ENCODE measurements at places on chromosomes 7 and 10.

GRCh38 chr10:45473126-45473525 is 99.1 kb downstream of the ALOX5 start:
- DNase-seq, result no peak

DNA sequence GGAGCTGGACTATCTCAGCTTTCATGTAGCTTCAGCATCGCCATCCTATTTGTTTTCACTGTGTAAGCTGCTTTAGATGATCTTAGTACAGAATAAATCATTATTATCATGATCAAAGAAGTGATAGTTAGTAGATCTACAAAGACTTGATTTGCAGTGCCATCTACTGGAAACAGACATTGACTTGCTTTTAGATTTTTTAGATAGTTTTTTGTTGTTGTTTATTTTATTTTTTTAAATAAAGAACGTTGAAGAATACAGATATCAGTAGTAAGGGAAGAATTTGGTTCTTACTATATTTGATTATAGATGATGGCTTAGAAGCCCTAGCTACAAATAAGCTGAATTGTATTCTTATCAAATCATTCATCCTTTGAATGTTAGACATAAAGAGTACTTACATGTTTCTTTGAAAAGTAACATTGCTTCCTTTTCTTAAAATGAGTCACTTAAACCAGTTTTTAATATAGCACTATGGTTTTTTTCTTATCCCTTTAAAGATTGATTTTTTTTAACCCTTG is 6.3 kb upstream of the SFMBT2 start:
- no peak for DNase-seq

DNA sequence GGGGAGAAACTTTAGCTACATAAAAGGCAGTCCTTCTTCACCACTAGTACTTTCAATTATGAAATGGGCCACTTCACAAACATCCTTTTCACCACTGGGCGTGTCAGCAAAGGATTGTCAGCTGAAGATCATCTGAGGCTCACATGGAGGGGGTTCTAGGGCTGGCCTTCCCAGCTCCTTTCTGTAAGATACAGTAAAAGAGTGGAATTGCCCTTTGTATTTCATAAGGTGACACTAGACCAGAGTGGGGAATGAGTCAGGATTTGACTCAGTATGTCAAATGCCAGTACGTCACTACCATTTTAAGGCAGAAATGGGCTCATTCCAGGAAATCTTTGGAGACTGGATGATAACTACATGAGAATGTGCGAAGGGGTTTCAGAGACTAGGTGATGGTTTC is 21.2 kb upstream of the BLOC1S2 start:
- no peak for DNase-seq

DNA sequence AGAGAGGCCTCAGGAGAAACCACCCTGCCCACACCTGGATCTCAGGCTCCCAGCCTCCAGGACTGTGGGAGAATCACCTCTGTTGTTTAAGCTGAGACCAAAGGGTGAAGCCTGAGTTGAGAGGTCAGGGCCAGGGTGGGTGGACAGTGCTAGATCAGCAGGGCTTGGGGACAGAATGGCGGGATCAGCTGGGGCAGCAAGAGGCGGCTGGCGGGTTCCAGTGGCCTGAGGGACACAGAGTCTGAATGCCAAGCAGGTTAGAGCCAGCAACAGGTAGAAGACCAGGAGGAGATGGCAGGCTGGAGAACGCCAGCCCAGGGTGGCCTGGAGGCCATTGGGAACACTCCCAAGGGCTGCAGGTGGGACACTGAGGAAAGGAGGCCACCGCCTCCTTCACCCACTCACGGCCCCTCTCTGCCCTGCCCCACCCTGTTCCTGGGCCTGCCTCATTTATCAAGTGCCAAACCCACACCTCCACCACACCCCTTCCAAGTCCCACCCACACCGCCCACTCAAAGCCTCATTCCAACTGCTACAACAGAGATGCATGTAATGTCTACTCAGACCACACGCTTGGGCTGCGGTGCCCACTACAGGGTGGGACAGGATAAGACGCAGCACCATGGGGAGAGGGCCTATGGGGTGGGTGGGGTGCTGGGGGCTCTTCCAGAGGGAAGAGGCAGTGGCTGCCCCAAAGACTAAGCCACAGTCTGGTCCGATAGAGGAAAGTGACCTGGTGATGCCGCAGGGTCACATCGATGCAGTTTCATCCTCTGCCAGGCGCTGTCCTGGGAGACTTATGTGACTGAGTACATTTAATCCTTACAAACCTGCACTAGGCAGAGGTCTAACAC is 173.9 kb downstream of the TNS3 start:
- DNase-seq, result no peak

GRCh38 chr10:68406111-68406814 is 814 bp downstream of the RUFY2 start:
- DNase-seq, result peak; percentile 67

DNA sequence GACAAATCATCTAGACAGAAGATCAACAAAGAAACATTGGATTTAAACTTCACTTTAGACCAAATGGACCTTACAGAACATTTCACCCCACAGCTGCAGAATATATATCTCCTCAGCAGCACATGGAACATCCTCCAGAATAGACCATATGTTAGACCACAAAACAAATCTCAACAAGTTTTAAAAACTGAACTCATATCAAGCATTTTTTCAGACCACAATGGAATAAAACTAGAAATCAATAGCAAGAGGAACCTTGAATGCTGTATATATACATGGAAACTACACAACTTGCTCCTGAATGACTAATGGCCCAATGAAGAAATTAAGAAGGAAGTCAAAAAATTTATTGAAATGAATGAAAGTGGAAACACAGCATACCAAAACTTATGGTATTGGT is 157.7 kb downstream of the MTERF1 start:
- DNase-seq, result no peak

GRCh38 chr10:61623161-61623560 is 39.6 kb upstream of the CABCOCO1 start:
- no peak for DNase-seq

- DNase-seq, result no peak
Measured at GRCh38 chr10:99938563-99938962, 71.2 kb downstream of the DNMBP start.

DNA sequence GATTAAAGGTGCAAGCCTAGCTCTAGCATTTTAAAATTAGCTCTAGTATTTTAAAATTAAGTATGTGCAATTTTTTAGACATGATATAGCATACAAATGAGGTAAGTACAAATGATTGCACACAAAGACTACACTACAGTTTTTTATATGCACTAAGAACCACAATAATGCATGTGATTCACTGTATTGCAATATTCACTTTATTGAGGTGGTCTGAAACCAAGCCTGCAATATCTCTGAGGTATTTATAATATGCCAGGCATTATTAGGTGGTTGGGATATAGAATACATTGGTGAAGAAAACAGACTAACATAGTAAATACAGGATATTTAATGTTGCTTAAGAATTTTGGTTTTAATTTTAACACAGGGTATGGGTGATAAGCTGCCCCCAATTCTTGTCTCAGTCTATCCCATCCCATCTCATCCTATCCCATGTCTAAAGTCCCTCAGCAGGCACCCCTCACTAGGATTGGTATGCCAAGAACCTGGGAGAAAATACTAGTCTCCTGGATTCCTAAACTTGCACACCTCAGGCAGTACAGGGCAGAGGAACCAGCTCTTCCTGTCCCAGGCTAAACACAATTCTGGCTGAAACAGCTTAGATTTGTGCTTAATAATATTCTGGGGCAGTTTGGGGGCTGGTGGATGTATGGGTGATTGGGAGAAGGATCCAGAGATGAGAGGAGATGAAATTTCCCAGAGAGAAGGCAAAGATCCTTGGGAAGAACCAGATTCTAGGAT is 90.4 kb downstream of the HIPK2 start:
- DNase-seq, result no peak

GRCh38 chr10:43901302-43901701 is 252.6 kb upstream of the ZNF32 start:
- no peak for DNase-seq

- no peak for DNase-seq
Measured at GRCh38 chr7:146255609-146256008, 139.0 kb downstream of the CNTNAP2 start.

DNA sequence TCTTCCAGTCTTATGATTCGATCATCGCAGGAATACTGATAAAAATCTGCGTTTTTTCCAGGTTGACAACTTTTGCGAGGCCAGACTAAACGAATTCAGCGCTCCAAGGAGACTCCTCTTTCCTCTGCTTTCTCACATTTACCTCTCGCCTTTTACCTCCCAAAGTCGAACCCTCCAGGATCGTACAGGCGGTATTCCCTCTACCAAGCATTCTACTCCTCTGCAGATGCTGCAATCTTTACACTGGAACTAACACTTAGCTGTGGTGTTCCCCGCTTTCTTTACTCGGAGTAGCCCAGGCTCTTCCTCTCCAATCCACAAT is 449 bp downstream of the NUDT5 start:
- no peak for DNase-seq

DNA sequence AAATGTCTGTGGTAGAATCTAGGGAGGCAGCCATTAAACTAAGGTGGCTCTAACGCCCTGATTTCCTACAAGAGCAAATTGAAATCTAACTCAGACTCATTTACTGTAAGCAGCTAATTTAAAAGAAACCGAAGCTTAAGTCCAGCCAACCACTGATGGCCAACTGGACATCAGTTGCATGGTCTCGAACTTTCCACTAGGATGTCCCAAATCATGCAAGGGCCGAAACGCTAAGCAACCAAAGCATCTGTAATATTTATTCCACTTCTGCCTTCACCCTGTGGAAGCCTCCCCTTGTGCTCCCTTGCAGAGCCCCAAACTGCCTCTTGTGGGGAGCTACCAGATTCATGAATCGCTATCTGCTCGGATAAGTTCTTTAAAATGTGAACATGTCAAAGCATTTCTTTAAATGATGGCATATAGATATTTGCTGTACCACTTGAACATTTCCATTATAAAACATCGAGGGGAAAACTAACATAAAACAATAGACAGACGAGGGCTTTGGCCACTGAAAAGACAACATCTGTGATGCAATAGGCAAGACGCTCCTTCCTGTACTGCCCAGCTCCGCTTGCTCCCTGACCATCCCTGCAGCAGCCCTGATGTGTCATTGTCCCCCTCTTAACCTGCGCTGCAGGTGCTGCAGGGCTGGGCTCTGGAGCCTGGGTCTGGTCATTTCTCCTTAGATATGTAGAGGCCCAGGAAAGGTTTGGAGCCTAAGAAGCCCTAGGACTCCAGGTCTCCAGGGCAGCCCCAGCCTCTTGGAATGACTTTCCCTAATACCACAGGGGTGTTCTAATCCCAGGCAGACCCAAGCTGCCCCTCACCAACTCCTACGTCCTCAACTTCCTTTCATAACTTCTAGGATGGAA is 2.9 kb upstream of the RBP3 start:
- DNase-seq, result no peak

- no peak for DNase-seq
Measured at GRCh38 chr10:68861253-68861652, 33.9 kb downstream of the STOX1 start.

GRCh38 chr10:112744181-112745096 is 205.6 kb upstream of the TCF7L2 start:
- no peak for DNase-seq

DNA sequence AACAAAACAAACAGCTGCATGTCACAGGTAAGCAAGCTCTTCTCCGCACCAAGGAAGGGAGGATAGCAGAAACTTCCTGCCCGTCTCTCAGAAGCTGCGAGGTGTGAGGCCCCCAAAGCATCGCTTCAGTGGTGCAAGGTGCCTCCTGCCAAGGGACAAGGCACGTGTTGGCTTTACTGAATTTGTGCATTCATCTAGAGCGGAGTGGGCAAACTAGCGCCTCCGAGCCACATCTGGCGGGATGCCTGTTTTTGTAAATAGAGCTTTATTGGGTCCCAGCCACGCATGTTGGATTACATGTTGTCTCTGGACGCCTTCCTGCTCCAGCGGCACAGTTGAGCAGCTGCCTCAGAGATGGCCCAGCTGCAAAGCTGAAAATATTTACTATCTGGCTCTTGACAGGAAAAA is 27.7 kb downstream of the PHYH start:
- peak; percentile 74 for DNase-seq

- no peak for DNase-seq
Measured at GRCh38 chr7:68364886-68365625, 1233.2 kb upstream of the AUTS2 start.

GRCh38 chr10:95306318-95306650 is 15.5 kb upstream of the PDLIM1 start:
- DNase-seq, result no peak

GRCh38 chr10:75477680-75478079 is 46.3 kb downstream of the LRMDA start:
- DNase-seq, result no peak

- no peak for DNase-seq
Measured at GRCh38 chr10:77479586-77479985, 158.0 kb downstream of the KCNMA1 start.

DNA sequence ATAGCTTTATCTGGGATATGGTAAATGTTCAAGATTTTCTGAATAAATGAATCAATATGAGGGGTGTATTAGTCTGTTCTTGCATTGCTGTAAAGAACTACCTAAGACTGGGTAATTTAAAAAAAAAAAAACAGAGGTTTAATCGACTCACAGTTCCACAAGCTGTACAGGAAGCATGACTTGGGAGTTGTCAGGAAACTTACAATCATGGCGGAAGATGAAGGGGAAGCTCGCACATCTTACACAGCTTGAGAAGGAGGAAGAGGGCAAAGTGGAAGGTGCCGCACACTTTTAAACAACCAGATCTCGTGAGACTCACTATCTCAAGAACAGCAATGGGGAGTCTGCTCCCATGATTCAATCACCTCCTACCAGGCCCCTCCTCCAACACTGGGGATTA is 32.5 kb upstream of the OTUD1 start:
- DNase-seq, result no peak

GRCh38 chr10:69061305-69062161 is 26.4 kb upstream of the SRGN start:
- DNase-seq, result peak; percentile 64

- no peak for DNase-seq
Measured at GRCh38 chr10:77175631-77176222, 461.9 kb downstream of the KCNMA1 start.

- no peak for DNase-seq
Measured at GRCh38 chr7:57305192-57305748, 144.7 kb upstream of the ZNF716 start.

DNA sequence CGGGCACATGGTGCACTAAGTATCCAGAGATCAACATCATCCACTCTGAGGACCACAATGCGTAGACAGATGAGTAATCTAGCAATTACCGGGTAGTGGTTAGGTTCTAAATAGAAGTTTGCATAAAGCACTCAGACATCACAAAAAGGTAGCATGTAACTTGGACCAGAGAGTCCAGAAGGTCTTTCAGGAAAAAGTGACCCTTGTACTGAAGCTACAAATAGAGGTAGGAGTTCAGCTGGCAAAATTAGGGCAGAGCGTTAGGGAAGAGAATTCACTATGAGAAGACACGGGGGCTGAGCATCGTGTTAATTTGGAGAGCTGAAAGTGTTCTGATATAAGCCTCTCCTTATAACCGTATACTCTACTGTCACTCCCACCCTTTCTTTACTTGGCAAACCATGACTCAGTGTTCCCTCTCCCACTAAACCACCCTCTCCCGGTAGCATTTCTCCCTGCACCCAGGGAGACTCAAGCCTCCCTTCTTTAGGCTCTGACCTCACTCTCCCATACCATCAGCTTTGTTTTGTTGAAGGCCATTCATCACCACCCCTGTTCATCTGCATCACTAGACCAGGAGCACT is 222.2 kb upstream of the FZD1 start:
- no peak for DNase-seq

GRCh38 chr7:1459512-1459892 is 232 bp upstream of the MICALL2 start:
- DNase-seq, result peak; percentile 96

- no peak for DNase-seq
Measured at GRCh38 chr10:23675585-23675984, 236.7 kb downstream of the OTUD1 start.
